ENCODE measurements at places on chromosomes 7 and 10.

- no peak for DNase-seq
Measured at GRCh38 chr10:86292462-86293395, 73.9 kb downstream of the GRID1 start.

- DNase-seq: no peak
Measured at GRCh38 chr7:30598121-30598876, 3.6 kb downstream of the GARS1 start.

GRCh38 chr7:18345641-18346234, 149.8 kb upstream of the HDAC9 start:
- peak; percentile 64 for DNase-seq

- no peak for DNase-seq
Measured at GRCh38 chr7:98303176-98303865, 21.8 kb downstream of the BRI3 start.

DNA sequence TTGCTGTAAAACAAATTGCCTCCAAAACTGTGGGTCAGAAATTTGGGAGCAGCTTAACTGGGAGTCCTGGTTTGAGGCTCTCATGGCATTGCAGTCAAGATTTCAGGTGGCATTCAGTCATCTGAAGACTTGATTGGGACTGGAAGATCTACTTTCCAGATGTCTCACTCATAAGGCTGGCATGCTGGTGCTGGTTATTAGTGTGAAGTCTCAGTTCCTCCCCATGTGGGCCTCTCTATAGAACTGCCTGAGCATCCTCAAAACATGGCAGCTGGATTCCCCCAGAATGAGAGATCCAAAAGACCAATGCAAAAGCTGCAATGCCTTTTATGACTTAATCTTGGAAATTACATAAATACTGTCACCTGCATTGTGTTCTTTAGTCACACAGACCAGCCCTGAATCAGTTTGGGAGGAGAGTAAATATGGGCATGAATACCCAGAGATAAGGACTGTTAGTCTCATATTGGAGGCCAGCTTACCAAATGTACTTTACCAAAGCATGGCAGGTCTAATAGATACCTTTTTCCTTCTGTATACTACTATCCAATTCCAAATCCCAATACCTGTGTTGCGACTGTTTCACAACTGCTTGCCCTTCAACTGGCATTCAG, 6.5 kb upstream of the HERPUD2 start:
- DNase-seq: no peak

- DNase-seq: no peak
Measured at GRCh38 chr10:20330246-20330645, 514.0 kb downstream of the PLXDC2 start.

- no peak for DNase-seq
Measured at GRCh38 chr10:124117833-124118232, 24.4 kb upstream of the CHST15 start.

DNA sequence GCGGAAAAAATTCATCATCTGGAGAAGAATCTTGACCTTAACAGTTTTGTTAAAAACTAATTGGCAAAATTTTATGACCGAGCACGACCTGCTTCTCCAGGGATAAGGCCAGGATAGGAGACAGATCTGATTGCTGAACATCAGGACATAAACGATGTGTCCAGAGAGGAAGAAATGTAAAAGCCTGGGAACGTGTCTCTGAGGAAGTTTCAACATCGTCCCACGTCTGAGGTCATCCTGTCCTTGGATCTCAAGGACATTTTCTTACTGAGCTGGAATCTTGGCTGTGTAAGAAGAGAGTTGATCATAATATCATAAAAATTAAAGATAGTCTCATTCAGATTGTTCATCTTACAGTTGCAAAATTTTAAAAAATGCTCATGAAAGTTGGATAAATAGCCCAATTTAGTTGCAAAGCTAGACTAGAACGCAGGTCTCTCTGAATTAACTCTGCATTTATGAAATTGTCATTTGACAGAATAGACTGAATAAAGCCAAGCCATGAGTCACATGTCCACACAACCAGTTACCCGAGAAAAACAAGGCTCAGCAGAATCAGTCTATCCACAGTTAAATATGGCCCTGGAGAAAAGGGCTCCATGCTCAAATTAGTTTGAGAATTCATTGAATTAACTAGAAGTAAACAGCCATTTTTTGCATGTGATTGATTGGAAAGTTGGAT, 120.0 kb upstream of the EGFR start:
- no peak for DNase-seq

DNA sequence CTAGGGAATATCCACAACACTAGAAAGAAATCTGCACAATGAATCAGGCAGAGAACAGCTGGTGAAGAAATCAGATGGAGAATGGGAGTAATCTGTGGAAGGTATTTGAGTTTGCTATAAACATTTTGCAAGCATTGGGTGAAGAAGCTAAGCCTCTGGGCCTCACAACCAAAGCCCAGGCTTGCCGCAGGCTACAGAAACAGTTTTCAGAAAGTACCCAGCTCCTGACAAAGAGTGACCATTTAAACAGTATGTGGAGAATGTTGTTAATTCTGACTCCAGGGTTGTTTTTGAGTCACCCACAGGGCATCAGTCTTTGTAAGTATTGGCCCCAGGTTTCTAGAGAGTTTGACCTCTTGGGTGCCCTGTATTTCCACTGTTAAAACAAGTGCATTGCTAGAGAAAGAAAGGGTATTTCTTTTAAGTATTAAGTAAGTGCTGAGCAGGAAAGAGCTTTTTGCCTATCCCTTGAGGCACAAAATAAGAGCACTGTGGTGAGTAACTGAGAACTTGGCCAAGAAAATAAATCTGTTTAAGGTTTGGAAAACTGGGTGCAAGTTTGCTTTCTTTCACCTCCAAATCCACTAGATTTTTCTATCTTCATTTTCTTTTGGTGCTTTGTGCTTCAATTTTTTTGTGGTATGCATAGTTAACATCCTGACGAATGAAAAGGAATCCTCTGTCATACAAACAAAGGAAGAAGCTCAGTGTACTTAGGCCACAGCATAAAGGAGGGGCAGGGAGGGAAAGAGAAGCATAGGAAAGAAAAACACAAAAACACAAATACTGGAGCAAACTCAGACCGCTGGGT, 691.8 kb downstream of the SUGCT start:
- peak; percentile 45 for DNase-seq

DNA sequence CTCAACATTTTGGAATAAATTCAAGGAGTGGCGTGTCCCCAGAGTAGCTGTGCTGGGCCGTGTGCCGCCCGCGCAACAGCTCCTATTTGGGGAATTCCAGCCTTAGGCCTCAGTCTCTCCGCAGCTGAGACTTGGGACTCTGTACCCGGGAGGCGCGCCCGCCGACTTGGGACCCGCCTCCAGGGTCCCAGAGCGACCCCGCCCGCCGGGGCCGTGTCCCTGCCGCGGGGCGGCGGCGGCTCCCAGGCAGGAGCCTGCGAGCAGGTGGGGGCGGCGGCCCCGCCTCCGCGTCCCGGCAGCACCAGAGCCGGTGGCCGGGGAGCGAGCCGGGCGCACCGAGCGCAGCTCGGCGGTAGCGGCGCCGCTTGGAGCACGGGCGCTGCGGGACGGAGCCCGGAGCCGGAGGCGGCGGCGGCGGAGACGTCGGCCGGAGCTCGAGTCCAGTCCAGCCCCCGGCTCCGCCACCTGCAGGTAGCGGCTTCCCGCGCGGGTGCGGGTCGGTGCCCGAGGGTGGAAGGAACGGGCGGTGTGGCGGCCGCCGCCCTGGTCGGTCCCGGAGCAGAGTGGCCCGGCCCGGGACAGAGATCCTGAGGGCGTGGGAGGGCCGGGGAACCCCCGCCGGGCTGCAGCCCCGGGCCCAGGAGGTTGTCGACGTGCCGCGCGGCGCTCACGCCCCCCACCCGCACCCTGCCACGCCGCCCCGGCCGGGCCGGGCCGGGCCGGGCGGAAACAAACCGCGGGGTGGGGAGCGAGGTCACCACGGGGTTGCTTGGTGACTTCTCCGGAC, at the start of gene WIPF3:
TSS of gene WIPF3 (plus strand) at position 301 of the 787 bp plus-strand sequence. CDS start 28,217 bp downstream, outside the sequence.
- DNase-seq: peak; percentile 35

- DNase-seq: no peak
Measured at GRCh38 chr7:3585826-3586225, 284.8 kb downstream of the SDK1 start.

DNA sequence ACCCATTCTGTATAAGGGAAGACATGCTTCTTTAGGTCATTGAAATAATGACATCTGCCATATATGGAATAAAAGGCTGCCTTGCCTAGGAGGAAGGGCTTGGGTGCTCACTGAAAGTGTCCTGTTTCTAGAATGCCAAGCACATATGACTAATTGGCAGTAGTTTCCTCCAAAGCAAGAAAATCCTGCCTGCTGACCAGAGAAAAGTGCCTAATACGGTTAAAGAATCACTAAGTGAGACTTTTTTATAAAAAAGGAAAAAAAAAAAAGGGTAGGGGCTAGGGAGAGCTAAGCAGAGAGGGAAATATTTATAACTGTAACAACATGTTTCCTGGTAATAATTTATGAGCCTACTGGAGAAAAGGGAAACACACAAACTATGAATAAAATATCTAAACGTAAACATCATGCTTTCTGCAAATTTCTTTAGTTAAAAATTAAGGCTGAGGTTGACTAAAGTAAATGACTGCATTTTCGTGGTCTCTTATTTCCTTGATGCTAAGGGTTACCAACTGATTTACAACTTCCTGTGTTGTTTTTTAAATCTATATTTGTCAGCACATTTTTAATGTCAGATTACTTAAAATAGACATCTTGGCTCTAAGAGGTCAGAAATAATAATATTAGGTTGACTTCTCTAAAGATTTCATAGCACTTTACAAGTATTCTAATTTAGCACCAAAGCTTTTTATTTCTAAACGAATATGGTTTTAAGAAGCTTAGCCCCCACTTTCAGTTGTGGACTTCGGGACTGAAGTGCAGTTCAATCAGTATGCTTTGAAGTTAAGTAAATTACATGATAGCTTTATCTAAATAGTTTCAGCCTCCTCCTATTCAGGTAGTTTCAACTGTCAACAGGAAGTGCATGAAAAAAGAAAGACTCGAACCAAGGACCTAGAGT, 89.6 kb downstream of the CABCOCO1 start:
- peak; percentile 61 for DNase-seq

- peak; percentile 18 for DNase-seq
Measured at GRCh38 chr10:37856881-37857286, 526 bp downstream of the ZNF248 start.

DNA sequence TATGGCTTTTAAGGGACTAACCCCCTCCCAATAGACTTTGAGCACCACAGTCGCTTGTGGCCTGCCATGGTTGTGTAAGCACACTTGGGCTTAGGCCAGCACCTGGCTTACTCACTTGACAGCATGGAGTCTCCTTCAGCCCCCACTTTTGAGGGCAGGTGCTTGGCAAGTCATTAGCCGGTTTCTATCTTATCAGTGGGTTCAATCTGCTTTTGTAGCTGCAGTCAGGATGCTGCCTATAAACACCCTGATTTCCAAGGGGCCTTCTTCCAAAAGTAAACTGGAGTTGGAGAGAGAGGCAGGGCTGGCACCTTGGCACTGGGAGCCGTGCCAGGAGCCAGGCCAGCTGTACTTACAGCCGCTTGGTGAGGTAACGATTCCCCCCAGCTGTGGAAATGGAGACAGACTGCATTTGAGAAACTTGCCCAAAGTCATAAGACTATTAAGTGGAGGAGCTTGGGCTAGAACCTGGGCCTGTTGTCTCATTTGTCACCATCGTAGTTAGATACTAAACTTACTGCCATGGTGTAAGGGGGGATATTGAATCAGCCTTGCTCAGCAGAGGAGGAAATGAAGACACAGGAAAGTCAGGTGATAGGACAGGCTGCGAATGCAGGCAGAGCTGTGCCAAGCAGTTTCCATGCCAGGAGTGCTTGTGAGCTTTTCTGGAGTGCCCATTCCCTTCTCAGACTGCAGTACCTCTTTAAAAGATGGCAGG, 92.2 kb upstream of the EFCAB10 start:
- DNase-seq: peak; percentile 19
